ENCODE measurements at places on chromosomes 11 and 22. TPM values are rescaled to one million over a fixed set of nuclear protein-coding genes. Genes with fewer than 3 reads are reported as not detected.

GRCh38 chr11:67466962-67467771 lies 1.9 kb downstream of the TMEM134 start:
- no peak for DNase-seq

DNA sequence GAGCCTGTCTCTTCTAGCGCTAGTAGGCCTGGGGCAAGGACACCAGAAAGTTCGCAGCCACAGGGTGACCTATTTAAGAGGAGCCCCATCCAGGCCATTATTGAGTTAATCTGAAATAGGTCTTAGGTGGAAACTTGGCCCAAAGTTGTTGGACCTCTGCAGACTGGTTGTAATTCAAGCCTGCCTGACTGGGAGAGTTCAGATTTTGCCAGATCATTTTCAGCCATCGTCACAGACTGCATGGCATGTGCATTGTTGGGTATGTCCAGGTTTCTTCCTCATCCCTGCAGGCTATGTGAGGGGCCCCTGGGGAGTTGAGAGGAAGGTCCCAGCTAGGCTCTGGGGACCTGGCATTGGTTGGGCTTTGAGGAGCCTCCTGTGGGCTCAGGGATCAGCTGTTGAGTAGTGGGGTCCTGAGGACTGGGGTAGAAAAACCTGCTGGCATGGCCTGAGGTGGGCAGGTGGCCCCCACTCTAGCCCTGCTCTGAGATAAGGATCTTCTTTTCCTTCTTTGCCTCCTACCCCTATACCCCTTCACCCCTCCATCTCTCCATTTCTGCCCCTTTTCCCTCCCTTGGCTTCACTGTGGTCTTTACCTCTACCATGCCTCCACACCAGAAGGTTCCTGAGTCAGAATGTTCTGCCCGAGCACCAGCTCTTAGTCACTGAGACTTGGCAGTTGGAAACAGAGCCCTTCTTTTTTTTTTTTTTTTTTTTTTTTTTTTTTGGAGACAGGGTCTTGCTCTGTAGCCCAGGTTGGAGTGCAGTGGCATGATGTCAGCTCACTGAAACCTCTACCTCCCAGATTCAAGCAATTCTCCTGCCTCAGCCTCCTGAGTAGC lies 112.7 kb downstream of the MORC2 start:
- DNase-seq, result no peak

MAJIN gene
- polyA plus RNA-seq, result 0.88 TPM

- DNase-seq, result no peak
Observed at GRCh38 chr22:46557736-46558480, 20.5 kb upstream of the CELSR1 start.

P2RY2 gene
- 0.58 TPM for polyA plus RNA-seq

DNA sequence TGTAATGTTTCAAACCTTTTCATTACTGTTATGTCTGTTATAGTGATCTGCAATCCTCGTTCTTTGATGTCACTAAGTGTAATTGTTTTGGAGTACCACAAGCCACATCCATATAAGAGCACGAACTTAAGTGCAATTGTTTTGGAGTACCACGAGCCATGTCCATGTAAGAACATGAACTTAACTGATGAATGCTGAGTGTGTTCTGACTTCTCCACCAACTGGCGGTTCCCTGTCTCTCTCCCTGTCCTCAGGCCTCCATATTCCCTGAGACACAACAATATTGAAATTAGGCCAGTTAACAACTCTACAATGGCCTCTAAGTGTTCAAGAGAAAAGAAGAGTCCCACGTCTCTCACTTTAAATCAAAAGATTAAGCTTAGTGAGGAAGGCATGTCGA lies 23.5 kb downstream of the TESMIN start:
- no peak for DNase-seq

DNA sequence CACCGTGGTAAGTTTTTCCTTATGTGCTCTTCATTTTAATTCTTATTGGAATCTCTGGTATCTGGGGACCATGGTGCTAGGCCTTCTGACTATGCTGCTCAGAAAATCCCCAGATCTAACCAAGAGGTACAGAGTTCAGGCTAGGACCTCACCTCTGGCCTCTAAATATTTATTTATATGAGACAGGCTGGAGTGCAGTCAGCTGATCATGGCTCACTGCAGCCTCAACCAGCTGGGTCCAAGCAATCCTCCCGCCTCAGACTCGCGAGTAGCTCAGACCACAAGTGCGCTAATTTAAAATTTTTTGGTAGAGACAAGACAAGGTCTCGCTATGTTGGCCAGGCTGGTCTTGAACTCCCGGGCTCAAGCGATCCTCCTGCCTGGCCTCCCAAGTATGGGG lies 38.4 kb downstream of the PKNOX2 start:
- no peak for DNase-seq

- DNase-seq, result no peak
Observed at GRCh38 chr11:123977731-123978347, at the start of gene OR10S1. TSS of gene OR10S1 (minus strand) at chr11:123977781. CDS start at chr11:123977664, 117 bp downstream.

- no peak for DNase-seq
Observed at GRCh38 chr11:128627666-128628324, 40.4 kb upstream of the ETS1 start.

DNA sequence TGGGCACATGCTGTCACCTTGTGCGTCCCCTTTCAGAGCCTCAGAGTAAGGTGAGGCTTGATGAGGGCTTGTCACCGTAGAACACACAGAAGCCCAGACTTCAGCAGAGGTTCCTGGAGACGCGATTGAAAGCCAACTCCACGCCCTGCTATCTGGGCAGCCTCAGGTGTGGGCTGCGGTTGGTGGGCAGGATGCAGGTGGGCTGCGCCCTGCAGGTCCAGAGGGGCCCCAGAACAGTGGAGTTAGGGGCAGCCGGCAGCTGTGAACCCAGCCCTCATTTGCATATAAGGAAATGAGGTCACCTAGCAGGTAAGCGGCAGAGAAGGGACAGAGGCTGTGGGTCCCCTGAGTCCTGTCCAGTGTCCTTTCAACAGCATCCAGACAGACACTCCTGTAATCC lies 15.4 kb downstream of the PHLDA2 start:
- DNase-seq, result no peak

- no peak for DNase-seq
Observed at GRCh38 chr11:67120881-67121710, 2.0 kb downstream of the KDM2A start.

UPK2 gene
- polyA plus RNA-seq, result 11.8 TPM

C11orf97 gene
- polyA plus RNA-seq, result 0.20 TPM

- DNase-seq, result no peak
Observed at GRCh38 chr22:27433099-27433498, 368.5 kb downstream of the MN1 start.

- DNase-seq, result no peak
Observed at GRCh38 chr22:24230911-24231656, 13.8 kb downstream of the GGT5 start.

- no peak for DNase-seq
Observed at GRCh38 chr22:44938886-44939285, 70.9 kb downstream of the PHF21B start.

PLEKHA7 gene
- 63.0 TPM for polyA plus RNA-seq

DNA sequence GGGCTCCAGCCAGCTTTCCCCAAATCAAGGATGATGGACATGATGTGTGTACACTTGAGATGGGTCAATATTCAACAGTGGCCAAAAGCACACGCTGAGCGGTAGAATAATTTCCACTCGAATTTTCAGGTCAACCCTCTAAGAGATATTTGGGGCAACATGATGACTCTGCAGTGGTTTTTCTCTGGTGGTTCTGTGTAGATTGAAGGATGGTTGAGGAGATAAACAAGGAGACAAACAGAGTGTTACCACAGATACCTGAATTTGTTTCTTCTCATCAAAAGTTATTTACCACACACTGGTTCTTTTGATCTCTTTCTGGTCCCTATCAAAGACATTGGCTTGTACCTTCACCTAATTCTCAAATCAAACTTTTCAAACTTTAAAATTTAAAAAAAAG lies 242.0 kb downstream of the ETS1 start:
- no peak for DNase-seq

DNA sequence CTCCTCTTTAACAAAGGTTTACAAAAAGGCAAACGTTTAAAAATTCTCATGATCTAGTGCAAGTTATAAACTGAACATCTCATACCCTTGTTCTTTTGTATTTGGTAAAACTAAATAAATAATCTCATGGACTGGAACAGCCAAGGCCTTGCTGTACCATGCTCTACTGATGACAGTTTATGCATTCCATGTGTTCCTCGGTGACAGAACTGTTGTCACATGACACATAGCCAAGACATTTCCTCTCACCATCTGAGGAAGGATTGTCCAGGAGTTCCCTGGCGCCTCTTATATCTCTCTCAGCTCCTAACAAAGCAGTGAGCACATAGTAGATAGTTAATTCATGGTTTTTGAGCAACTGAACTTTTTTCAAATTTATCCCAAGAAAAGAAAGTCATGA lies 12.6 kb downstream of the CCDC83 start:
- no peak for DNase-seq

PNPLA3 gene
- polyA plus RNA-seq, result 2.0 TPM

CD248 gene
- polyA plus RNA-seq, result 52.2 TPM

POGLUT3 gene
- 47.7 TPM for polyA plus RNA-seq

- DNase-seq, result no peak
Observed at GRCh38 chr22:22401381-22401780, 107.2 kb downstream of the ZNF280B start.

OR8D4 gene
- not detected for polyA plus RNA-seq

DNA sequence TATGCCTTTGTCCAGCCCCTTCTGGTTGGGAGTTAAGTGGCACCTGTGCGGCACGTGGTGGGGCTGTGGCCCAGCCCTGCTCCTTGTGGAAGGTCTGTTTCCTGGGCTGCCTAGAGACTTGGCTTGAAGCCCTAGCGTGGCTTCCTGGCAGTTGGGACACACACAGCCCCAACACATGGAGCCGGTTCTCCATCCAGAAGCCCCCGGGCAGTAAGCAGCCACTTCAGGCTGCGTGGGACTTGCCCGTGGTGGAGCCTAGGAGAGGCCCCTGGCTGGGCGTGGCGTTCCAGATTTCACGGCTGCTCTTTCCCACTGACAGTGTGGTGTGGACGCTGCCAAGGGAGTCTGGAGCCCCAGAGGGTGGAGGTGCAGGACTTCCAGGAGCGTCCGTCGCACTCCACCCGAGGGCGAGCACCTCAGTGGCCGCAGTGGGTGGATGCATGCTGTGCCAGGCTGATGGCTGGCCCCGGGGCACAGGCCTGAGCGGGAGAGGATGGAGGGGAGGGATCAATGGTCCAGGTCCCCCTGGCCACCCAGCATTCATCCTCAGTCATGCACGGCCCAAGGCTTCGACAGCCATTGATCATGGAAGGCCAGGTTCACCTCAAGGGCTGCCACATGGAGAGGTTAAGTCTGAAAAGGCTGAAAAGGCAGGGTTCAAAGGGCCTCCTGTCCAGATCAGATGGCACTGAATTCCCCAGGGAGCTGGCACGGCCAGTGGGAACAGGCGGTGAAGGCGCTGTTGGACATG lies 9.3 kb downstream of the CCND1 start:
- DNase-seq, result no peak

All from left kidney (tissue), 8 donors.